ENCODE measurements at places on chromosomes 5 and 9.

GRCh38 chr5:77285251-77285841 lies 74.9 kb downstream of the PDE8B start:
- no peak overlapping the region for H3K4me3 ChIP-seq
- H3K27ac ChIP-seq, result no peak overlapping the region
- H3K36me3 ChIP-seq, result no peaks in the 10 kb centered on the region

DNA sequence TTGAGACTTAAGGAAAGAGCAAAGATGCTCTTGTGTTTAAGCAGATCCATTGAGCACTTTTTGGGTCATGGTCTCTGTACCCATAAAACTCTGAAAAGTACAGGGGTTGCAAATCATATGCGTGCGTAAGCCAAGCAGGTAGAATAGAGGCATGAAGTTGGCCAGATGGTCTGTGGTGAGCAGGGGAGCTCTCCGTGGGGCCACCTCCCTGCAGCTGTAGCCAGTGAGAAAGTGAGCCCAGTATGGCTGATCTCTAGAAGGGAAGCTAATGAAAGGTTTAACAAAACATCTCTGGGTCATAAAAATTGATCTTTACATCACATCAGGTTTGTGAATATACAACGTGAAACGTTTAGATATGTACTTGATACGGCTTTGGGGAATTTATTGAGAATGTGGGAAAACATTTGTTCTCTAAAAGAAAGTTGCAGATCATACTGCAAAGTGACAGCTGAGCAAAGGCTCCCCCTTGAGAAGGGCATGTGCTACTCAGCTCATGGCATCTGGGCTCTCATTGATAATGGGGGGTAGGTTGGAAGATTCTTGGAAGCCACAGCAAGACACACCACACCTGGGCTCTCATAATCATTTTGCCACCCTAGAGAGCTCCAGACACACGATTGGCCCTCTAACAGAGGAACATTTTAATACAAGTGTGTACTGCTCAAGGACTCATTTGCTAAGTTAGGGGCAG lies 30.6 kb downstream of the SH3GL2 start:
- H3K4me1 ChIP-seq, result no peaks in the 10 kb centered on the region
- H3K27ac ChIP-seq, result no peak overlapping the region
- no peaks in the 10 kb centered on the region for H3K36me3 ChIP-seq
- DNase-seq, result no peak

DNA sequence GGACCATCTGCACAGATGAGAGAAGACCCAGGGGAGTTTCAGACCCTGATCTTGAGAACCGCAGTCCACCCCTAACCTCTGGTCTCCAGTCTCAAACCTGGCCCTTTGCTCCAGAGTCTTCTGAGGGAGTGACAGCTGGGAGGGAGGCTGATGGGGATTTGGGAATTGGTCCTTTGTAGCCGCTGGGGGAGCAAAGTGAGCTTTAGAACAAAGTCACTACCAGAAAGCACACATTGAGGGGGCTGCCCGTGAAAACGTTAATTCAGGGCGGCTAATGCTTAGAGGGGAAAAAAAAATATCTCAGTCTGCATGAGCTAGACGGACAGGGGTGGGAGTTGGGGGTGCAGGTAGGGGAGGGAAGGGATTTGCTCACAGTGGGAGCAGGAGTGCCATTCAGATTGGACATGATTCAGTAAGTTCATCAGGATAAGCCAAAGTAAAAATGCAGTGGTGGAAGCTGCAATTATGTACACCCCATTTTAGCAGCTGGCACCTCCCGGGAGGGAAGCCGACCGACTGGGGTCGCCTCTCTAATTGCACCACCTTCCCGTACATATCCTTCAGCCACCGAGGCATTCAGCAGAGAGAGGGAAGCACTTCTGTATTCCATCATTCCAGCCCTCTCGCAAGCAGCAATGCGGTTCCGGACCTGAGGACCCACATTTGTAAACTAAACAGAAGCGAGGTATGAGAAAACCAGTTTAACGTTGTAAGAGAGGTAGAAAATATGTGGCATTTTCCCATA lies 123.4 kb upstream of the RETREG1 start:
- H3K4me1 ChIP-seq, result peaks cover 5% of the 10 kb centered on the region
- no peak overlapping the region for H3K4me3 ChIP-seq
- no peak for DNase-seq

DNA sequence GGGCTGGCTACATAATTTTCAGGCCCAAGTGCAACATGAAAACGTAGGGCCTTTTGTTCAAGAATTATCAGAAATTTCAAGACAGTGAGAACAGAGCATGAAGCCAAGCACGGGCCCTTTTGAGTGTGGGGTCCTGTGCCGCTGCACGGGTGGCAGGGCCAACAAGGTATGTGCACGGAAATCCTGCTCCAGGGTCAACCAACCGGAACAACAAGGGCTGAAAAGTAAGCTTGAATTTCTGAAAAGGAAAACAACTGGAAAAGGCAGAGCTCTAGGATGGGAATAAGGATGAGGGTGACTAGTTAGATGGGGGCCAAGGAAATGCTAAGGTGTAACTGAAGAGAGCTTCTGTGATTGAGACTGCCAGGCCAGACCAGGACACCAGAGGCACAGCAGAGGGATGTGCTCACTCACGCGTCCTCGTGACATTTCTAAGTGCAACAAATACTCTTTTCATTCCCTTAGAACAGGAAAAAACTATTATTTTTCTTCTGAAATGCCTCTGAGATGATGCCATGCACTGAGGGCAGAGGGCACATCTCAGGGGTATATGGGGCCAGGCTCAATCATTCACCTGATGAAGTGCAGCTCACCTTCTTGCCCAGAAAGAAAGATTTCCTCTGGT lies 80.6 kb upstream of the LRRTM2 start:
- no peak for DNase-seq
- H3K27me3 ChIP-seq, result no peaks in the 10 kb centered on the region
- peaks cover 42% of the 10 kb centered on the region for H3K4me1 ChIP-seq
- H3K36me3 ChIP-seq, result no peaks in the 10 kb centered on the region
- H3K27ac ChIP-seq, result no peak overlapping the region
- no peak overlapping the region for H3K4me3 ChIP-seq

GRCh38 chr9:109477258-109478050 lies 20.7 kb downstream of the PTPN3 start:
- no peaks in the 10 kb centered on the region for H3K36me3 ChIP-seq
- peaks cover 26% of the 10 kb centered on the region for H3K4me1 ChIP-seq
- no peak overlapping the region for H3K4me3 ChIP-seq
- no peaks in the 10 kb centered on the region for H3K27me3 ChIP-seq

GRCh38 chr5:95838001-95838520 lies 15.5 kb upstream of the GLRX start:
- no peak overlapping the region for H3K4me3 ChIP-seq
- no peak for DNase-seq
- H3K36me3 ChIP-seq, result no peaks in the 10 kb centered on the region

- peaks cover 3% of the 10 kb centered on the region for H3K36me3 ChIP-seq
- no peak overlapping the region for H3K27ac ChIP-seq
- no peaks in the 10 kb centered on the region for H3K27me3 ChIP-seq
- peaks cover 18% of the 10 kb centered on the region for H3K4me1 ChIP-seq
- H3K4me3 ChIP-seq, result no peak overlapping the region
Measured at GRCh38 chr9:136899196-136899595, 12.9 kb downstream of the TRAF2 start.

GRCh38 chr9:78146241-78146640 lies 89.6 kb upstream of the CEP78 start:
- H3K4me1 ChIP-seq, result no peaks in the 10 kb centered on the region
- no peaks in the 10 kb centered on the region for H3K27me3 ChIP-seq
- no peak overlapping the region for H3K27ac ChIP-seq
- no peak for DNase-seq
- no peaks in the 10 kb centered on the region for H3K36me3 ChIP-seq
- no peak overlapping the region for H3K4me3 ChIP-seq

DNA sequence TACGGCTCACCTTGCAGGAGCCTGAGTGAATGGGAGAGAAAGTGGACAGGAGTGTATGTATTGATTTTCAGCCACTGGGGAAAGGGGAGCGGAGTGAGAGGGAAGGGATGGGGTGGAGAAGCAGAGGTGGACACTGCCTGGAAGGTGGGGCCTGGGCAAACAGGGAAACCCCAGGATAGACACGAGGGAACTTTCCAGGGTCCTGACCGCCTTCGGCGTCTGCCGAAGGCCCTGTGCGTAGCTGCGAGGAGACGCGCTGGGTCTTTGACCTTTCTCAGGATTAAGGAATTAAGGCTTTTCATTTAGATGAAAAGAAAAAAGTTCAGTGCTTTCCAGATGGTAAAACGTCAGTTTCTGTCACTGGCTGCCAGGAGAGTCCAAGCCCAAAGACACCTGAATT lies 134.6 kb upstream of the RAPGEF1 start:
- no peaks in the 10 kb centered on the region for H3K27me3 ChIP-seq
- H3K4me3 ChIP-seq, result no peak overlapping the region
- peaks cover 3% of the 10 kb centered on the region for H3K36me3 ChIP-seq
- no peak overlapping the region for H3K27ac ChIP-seq
- DNase-seq, result no peak
- no peaks in the 10 kb centered on the region for H3K4me1 ChIP-seq

GRCh38 chr5:159905496-159905895 lies 10.8 kb upstream of the ADRA1B start:
- H3K27ac ChIP-seq, result no peak overlapping the region
- no peak for DNase-seq
- no peak overlapping the region for H3K4me3 ChIP-seq

GRCh38 chr9:133833388-133834025 lies 95.4 kb upstream of the SARDH start:
- no peak for DNase-seq
- no peaks in the 10 kb centered on the region for H3K4me1 ChIP-seq
- H3K27me3 ChIP-seq, result no peaks in the 10 kb centered on the region
- no peak overlapping the region for H3K4me3 ChIP-seq

DNA sequence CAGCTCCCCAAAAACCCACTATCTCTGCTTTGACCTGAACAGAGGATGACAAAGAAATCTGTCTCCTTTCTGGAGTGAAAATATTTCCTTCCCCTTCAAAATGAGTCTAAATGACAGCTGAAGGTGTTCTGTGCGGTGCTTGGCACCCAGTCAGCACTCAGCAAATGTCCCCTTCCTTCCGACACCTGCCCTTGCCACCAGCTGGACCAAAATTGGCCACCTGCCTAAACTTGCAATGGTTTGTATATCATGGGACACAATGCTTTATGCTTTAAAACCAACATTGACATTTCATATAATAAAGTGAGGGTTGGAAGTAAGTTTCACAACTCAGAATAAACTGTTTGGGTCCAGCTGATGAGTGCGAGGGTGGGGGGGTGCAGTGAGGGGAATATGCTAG lies 7.5 kb upstream of the TTC1 start:
- H3K4me1 ChIP-seq, result no peaks in the 10 kb centered on the region
- no peak overlapping the region for H3K4me3 ChIP-seq
- no peaks in the 10 kb centered on the region for H3K36me3 ChIP-seq
- H3K27me3 ChIP-seq, result no peaks in the 10 kb centered on the region
- no peak for DNase-seq

DNA sequence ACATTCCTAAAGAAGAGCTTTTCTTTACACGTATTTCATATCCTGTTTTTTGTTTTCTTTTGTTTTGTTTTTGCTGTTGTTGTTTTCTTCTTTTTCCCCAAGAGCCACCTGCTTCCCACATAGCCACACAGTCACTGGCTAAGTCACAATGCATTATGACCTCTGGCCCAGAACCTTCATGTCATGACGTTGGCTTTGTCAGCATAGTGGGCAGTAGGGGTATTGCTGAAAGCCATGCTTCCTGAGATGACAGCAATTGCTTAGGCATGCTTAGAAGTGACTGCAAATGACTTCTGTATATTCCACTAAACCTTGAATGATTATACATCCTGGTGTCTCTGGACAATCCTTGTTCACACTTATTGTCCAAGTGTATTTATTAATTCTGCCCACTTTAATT lies 375.8 kb downstream of the TAF11L14 start:
- no peak overlapping the region for H3K27ac ChIP-seq
- no peak overlapping the region for H3K4me3 ChIP-seq

DNA sequence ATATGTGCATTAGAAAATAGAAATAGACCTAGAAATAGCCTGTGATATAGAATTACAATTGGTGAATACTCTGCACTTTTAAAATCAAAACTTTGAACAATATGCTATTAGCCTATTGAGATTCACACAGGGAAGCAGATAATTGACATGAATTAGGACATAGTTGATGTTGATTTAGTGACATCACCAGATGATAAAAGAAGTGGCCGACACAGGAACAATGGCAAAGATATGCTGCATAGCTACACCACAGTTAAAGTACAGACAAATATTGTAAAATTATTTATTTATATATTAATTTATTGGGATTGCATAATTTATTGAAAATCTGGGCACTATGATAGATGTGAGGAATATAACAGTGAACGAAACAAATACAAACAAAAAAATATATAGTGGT lies 261.5 kb upstream of the CCNH start:
- no peak for DNase-seq
- no peak overlapping the region for H3K4me3 ChIP-seq
- no peaks in the 10 kb centered on the region for H3K36me3 ChIP-seq
- H3K4me1 ChIP-seq, result no peaks in the 10 kb centered on the region

DNA sequence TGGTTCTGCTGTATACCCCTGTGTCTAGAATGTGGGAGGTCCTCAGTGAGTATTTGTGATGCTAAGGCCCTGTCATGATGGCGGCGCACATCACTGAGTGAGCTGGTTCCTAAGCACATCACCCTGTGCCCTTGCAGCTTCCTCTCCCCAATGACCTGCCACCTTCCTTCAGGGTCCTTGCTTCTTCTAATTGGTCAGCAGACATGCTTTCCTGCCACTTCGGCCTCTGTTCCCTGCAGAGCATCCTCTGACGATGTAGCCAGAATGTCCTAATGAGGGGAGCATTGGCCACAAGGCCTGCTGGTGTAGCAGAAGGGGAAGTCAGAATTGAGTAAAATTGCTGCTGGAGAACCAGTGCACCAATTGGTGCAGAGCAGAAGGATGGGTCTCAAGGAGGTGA lies 31.1 kb upstream of the ANGPTL2 start:
- no peak for DNase-seq
- H3K27me3 ChIP-seq, result no peaks in the 10 kb centered on the region
- H3K4me3 ChIP-seq, result no peak overlapping the region
- no peak overlapping the region for H3K27ac ChIP-seq
- H3K36me3 ChIP-seq, result no peaks in the 10 kb centered on the region

GRCh38 chr9:79924836-79925235 lies 353.1 kb downstream of the TLE4 start:
- H3K27me3 ChIP-seq, result no peaks in the 10 kb centered on the region
- no peak overlapping the region for H3K4me3 ChIP-seq
- no peaks in the 10 kb centered on the region for H3K36me3 ChIP-seq
- no peak for DNase-seq

DNA sequence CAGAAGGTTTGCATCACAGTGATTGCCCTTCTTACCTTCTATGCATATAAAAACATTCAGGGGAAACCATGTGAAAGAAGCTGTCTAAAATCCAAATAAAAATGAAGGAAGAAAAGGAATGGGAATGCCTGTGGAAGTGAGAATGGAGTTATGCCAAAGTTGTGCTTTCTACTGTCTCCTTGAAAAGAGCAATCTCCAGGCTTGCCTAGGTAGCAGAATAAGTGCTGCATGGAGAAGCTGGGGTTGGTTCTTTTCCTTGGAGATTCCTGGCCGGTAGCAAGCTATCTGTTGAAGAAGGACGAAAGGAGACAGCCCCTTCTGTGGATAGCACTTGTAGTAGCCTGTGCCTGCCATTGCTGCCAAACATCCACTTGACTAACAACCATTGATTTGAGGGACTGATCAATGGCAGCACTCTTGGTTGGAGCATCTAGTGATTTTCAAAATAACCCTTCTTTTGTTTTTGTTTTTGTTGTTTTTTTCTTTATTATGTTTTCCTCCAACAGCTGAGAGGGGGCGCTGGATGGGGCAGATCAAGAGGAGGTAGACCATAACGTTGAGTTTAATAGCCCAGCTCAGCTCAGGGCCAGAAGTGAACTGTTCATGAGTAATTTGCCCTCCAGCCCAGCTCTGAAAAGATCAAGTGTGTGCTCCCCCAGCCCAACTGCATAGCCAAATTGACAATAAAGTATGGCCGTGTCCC lies 1.6 kb downstream of the PLCXD3 start:
- H3K4me1 ChIP-seq, result peaks cover 9% of the 10 kb centered on the region
- H3K27ac ChIP-seq, result no peak overlapping the region
- H3K27me3 ChIP-seq, result no peaks in the 10 kb centered on the region

All from thoracic aorta (tissue), 2 donors.